ENCODE measurements at places on chromosomes 3 and 15.

DNA sequence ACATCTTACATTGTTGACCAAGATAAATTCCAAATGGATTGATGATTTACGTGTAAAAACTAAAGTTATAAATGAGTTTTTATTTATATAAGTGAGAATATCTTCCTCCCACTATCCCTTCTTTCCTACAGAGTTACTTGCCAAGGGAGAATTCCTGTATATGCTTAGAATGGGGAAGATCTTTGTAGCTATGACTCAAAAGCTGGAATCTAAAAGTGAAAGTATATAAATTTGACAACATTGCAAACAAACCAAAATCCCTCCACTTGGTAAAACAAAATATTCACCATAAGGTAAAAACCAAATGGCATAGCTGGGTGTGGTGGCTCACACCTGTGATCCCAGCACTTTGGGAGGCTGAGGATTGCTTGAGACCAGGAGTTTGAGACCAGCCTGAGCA lies 52.7 kb upstream of the GCNT3 start:
- DNase-seq, result no peak

DNA sequence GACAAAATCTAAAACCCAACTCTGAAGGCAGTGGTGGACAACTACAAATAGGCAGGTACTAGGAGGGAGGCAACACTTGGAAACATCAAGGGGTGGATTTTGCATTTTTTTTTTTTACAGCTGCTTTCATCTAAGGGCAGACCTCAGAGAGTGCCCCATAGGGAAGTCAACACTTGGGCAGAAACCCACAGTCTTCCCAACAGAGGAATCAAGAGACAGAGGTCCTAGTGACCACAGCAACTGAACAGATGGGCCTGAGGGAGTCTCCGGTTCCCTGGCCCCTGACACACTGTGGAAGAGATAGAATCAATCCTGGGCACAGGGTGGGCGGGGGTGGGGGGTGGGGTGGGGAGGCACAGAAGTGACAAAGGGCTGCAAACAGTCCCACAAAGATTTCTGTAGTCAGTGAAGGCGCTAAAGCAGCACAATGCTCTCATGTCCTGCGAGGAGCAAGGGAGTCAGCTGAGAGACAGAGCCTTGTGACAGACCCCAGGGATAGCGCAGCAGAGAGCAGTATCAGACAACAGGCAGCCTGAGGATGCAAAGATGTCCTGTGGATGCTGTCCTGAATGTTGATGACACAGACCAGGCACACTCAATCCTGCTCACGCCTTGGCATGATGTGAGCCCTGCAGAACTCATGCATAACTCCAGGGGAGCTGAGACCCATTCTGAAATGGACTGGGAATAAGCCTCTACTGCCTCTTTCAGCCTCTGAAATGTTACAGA lies 6.9 kb upstream of the RFTN1 start:
- no peak for DNase-seq

GRCh38 chr3:142348460-142348859 lies 99.4 kb downstream of the XRN1 start:
- DNase-seq, result no peak

- DNase-seq, result no peak
Measured at GRCh38 chr3:170040418-170040817, 2.6 kb downstream of the GPR160 start.

DNA sequence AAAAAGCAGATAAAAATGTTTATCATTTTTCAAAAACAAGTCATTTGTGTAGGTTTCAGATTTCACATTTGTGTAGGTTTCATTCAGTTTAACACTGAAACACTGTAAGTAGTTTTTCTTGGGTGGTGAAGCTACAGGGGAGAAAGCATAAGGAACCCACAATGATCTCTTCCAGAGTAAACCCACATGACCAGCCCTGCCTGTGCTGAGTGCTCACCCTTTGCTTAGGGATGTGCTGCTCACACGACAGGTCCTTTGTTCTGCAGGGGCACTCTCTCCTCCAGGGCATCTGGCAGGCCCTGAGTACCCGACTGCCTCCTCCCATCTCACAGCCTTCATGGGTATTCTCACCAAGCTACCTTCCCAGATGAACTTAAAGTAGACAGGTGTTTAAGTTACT lies 28.9 kb downstream of the ZXDC start:
- DNase-seq, result no peak

GRCh38 chr15:32991619-32992111 lies 202.8 kb downstream of the FMN1 start:
- no peak for DNase-seq

GRCh38 chr3:113638910-113639309 lies 57.5 kb downstream of the USF3 start:
- DNase-seq, result no peak

DNA sequence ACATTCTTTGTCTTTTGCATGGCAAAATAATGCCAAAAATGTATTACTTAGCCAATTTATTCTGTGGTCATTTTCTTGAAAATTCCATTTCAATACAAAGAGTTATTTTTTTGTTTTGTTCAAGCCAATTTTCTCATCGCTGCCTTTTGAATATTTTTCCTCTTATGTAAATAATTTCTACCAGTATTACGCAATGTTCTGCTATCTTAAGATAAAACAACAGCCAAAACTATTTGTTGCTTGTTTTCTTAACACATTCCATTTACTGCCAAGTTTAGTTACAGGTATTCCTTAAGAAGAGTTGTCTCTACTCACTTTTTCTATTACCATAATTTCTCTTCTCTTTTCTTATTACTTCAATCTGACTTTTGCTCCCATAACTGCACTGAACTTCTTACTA lies 163.1 kb downstream of the ROBO1 start:
- DNase-seq, result no peak

DNA sequence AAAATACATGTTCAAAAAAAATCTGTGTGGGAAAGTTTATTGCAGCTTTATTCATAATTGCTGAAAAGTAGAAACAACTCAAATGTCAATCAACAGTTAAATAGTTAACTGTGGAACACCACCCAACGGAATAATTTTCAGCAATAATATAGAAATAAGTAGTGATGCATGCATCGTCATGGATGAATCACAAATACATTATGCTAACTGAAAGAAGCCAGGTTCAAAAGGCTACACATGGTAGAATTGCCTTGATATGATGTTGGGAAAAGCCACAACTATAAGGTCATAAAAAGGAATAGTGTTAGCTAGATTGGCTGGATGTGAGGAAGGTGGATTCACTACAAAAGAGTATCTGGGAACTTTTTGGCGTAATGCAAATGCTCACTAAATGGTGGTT lies 82.0 kb downstream of the GMNC start:
- DNase-seq, result no peak

- DNase-seq, result no peak
Measured at GRCh38 chr3:41581700-41582099, 380.2 kb downstream of the ULK4 start.

DNA sequence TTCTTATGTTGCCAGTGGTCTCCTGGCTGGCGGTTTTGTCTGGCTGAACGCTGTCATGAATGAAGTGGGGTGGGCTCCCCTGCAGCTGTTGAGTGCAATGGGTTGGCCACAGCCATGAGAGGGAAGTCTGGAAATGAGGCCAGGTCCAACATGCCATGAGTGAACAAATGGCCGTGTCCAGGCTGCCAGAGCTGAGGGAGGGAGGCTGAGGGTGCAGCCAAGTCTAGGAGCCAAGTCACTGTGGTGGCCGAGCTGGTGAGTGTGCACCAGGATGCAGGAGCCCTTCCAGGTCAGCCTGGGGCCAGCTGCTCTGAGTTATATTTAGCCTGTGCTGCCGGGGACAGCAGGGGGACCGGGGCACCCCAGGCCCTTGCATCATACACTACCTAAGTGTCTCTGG lies 24.7 kb upstream of the PRR23E start:
- DNase-seq, result no peak

GRCh38 chr15:58077427-58077826 lies 11.9 kb upstream of the ALDH1A2 start:
- no peak for DNase-seq

DNA sequence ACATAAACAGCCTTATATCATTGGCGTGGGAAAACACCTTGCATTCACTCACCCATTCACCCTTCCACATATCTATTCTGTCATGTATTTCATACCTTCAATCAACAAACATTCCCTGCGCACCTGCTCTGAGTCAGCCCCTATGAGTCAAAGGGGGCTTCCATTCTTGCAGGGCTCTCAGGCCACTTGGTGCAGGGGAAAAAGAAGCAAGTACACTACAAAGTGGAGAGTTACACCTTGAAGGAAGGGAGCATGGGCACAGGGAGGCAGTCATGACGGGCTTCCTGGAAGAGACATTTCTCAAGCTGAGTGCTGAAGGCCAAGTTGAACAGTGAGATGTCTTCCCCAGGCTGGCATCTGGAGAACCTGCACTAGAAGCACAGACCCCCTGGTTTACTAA lies 4.6 kb upstream of the AMOTL2 start:
- no peak for DNase-seq

DNA sequence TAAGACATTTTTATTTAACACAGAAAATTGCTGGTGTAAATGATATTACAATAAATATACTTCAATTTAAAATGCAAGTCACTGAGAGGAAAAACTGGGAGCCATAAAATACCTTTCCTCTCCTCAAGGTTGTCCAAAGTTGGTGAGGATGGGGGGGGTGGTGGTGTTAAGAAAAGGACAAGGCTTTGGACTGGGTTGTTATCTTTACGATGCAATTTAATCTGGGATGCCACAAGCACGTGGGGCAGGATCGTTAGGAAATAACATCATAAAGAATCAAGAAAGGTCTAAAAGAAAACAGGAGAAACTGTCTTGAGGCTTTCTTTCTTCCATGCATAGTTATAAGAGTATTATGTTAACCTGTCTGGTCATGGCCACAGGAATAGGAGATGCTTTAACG lies 66.9 kb downstream of the NMNAT3 start:
- no peak for DNase-seq

- peak; percentile 37 for DNase-seq
Measured at GRCh38 chr15:69058830-69059556, 44.5 kb downstream of the NOX5 start.

DNA sequence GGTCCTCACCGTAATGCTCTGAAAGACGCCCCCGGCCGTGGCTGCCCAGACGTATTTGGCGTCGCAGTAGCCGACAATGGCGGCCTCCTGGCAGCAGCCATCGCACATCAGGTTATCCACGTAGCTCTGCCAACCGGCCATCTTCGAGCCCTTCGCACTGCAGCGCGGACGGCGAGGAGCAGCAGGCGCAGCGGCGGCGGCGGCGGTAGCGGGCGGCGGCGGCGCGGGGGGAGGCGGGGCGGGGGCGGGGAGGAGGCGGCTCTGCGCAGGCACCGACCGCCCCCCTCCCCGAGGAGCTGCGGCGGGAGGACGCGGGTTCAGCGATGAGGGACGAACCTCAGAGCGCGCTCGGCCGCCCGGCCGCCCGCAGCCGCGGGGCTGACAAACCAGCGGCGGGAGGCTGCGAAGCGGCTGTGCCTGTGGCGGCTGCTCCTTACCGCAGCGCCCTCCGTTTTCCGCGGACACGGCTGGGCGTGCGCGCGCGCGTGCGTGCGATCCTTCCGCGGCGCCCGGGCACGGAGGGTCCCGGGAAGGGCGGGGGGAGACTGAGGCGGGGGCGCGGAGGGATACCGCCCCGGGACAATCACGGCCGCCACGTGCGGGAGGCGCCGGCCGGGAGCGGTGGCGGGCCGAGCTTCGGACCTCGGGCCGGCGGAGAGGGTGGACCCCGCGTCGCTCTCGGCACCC lies at the start of gene PFN2:
TSS of gene PFN2 (minus strand) at position 180 of the 687 bp plus-strand sequence. CDS start at position 141, 39 bp downstream.
- no peak for DNase-seq

- no peak for DNase-seq
Measured at GRCh38 chr15:101482526-101483371, 6.8 kb downstream of the PCSK6 start.

- DNase-seq, result no peak
Measured at GRCh38 chr3:13229273-13229949, 156.2 kb upstream of the IQSEC1 start.

DNA sequence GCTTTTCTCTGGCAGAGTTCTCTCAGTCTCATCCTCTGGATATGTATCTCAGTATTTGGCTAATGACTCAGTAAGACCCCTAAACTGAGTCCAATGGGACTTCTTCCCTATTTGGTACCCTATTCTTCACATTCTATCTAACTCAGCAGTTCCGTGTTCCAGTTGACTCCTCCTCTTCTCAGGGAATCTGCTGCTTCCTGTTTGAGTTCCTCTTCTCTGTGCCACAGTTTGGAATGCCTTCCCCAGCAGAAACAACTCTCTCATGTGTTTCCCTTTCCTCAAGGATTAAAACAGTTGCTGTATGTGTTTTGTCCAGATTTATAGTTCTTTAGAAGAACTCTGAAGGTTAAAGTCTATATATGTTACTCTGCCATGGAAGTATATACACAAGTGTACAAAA lies 344.0 kb upstream of the RARB start:
- no peak for DNase-seq

DNA sequence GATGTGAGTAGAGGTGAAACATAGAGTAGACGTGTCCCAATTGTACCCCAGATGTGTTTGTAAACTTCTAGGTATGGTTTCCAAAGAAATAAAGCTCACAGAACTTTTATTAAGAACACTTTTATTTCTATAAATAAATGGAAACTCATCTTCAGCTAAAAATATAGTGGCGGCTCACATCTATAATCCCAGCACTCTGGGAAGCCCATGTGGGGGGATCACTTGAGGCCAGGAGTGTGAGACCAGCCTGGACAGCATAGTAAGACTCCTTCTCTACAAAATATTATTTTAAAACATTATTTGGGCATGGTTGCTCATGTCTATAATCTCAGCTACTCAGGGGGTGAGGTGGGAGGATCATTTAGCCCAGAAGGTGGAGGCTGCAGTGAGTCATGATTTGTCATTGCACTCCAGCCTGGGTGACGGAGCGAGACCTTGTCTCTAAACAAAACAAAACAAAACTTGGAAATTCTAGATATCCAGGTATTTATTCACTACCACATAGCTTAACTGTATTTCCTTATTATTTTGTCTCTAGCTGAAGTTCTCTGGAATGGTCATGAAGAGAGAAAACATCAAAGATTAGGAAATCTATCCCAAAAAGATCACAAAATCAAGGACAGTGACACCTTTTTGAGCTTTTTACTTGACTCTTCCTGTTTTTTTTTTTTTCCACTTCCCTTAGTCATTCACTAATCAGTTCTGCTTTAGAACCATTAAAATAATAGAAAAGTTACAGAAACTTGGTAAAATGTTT lies 258.1 kb downstream of the TIGIT start:
- no peak for DNase-seq

- DNase-seq, result no peak
Measured at GRCh38 chr3:33658621-33658990, 59.4 kb downstream of the CLASP2 start.
